ENCODE measurements at places on chromosomes 2 and 18.

DNA sequence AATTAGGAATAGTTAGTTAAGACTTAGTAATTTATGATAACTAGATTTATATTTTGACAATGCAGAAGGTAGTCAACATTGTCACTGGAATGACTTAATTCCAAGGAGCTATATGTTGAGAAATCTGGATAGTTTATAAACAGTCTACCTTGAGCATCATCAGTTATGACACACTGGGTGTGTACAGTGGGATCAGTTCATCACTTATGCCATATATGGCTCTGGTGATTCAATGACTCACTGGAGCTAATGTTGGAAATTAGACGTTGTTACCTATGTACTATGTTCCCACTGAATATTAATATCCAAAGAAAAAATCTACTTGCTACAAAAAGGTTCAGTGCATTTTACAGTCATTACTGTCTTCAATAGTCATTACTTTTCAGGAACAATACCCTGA is 34.0 kb upstream of the ITPRID2 start:
- DNase-seq = no peak

DNA sequence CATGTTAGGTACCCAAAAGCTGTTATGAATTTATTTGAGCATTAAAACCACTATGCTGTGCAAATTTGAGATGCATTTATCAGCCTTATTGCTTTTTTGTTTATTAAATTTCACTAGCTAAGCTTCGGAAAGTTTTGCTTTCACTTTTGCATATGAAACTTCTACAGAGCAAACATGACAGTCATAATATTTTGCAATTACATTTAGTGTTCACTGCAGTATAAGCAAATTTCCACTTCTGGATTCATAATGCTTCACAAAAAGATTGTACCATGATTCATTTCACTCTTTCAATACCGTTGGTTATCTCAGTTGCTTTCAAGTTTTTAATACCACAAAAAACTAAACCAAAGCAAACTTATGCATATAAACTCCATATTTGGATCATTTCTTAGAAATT is 228.7 kb upstream of the SLC8A1 start:
- DNase-seq = no peak

DNA sequence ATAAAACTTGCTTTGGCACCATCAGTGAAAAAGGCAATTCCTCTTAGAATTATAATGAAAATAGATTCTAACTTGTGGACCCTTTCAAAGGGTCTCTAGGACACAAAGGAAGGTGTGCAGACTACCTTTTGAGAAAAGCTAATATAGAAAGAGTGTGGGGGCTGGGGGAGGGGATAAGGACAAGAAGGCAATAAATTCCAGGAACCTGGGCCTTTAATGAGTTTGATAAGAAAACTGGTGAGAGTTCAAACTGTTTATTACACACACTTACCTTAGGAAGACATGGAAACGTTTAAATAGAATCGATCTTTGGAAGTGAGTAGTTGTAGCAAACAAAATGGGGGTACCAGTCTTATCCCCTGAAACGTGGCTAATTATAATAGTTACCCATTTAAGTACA is 39.6 kb upstream of the PGAP1 start:
- no peak for DNase-seq

DNA sequence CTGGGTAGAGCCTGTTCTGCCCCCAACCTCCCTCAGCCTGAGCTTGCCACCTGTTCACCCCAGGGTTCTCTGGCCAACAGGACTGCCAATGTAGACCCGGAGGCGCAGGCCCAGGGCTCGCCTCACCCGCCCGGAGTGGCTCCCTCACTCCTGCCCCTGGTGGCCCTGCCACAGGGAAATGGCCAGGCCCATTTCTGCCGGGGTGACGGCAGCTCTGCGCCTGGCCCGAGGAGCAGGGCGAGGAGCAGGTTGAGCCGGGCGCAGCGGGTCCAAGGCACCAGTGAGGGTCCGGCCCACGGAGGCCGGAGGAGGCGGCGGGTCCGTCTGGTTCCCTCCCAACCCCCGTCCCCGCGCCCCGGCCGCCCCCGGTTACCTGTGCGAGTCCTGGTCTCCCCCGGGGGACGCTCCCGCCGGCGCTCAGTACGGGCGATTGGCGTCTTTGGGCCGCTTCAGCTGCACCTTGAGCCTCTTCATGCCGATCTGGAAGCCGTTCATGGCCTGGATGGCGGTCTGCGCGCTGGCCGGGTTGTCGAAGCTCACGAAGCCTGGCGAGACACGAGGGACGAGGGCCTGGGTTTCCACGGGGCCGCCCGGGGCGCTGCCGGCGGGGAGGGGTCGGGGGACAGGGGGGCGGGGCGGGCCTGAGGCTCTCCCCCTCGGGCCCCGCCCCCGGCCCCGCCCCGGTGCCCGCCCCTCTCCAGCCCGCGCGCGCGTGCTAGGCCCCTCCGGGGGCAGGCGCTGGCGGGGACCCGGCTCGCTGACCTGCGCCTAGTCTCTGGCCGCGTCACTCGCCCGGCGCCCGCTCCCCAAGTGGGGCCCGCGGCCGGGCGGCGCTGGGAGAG is 312.0 kb downstream of the CELF4 start:
- no peak for DNase-seq

DNA sequence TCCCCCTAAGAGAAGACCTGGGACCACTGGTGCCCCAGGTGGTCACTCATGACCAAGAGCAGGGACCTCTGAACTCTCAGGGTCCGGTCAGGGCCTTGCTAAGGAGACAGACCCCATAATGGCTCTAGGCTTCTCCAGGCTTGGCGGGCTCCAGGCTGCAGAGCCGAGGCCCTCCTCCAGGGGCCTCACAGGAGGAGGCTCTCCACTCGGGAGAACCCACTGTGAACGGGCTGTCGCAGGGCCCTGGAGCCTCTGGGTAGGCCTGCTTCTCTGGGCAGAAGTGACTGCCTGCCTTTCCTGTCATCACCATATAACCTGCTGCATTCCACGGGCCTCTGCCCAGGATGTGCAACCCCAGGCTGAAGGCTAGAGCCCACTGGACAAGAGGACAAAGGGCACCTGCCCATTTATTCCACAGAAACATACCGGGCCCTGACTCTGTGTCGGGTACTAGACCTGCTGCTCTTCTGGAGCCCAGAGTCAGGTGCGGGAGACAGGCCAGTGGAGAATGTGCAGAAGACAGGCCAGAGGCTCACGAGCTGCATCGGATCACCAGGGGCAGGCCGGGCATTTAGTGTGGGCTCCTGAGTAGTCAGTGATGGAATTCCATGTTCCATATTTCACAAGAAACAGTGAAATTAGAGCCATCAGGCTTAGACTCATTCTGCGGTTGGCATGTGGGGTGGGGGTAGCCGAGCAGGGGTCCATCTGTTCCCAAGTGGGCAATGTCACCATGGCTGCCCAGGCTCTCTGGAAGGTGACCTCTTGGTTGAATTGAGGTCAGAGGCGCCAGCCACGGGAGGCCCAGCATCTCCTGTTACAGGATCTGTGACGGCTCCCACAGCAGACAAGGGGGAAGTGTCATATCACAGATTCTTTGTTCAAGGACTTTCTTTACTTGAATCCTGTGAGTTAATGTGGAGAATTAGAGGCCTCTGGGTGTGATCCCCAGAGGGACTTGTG is 220.8 kb downstream of the SH3RF3 start:
- no peak for DNase-seq

GRCh38 chr2:69985216-69985615 is 23.8 kb upstream of the ASPRV1 start:
- DNase-seq = no peak

DNA sequence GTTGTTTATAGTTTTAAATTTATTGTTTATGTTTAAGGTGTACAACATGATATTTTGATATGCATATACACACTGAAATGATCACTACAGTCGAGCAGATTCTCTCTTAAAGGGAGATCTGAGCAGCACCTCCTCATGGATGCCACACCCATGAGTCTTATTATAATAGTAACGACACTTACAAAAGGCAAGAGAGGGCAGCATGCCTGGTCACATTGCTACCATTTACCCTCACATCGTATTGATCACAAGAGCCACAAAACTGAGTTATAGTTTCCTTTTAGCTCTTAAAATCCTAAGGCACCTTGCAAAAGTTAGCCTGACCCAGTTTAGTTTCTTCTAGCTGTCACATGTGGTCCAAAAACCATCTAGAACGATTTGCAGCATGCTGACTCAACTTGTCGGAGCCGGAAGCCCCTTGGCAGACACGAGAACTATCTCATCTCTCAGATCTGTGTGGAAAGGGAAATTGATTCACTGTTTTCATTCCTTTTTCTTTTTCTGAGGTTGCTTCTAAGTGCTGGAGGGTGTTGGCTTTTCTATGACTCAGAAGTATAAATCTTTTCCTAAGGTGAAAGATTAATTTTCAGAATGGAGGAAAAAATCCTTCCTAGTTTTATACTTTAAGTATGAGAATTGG is 85.3 kb downstream of the CDC42EP3 start:
- peak; percentile 59 for DNase-seq

- DNase-seq = no peak
Measured at GRCh38 chr2:241551998-241552737, 6.4 kb upstream of the BOK start.

GRCh38 chr2:34229998-34230397 is 630.9 kb upstream of the FAM98A start:
- no peak for DNase-seq

- no peak for DNase-seq
Measured at GRCh38 chr2:196586511-196586991, 53.0 kb upstream of the CCDC150 start.

DNA sequence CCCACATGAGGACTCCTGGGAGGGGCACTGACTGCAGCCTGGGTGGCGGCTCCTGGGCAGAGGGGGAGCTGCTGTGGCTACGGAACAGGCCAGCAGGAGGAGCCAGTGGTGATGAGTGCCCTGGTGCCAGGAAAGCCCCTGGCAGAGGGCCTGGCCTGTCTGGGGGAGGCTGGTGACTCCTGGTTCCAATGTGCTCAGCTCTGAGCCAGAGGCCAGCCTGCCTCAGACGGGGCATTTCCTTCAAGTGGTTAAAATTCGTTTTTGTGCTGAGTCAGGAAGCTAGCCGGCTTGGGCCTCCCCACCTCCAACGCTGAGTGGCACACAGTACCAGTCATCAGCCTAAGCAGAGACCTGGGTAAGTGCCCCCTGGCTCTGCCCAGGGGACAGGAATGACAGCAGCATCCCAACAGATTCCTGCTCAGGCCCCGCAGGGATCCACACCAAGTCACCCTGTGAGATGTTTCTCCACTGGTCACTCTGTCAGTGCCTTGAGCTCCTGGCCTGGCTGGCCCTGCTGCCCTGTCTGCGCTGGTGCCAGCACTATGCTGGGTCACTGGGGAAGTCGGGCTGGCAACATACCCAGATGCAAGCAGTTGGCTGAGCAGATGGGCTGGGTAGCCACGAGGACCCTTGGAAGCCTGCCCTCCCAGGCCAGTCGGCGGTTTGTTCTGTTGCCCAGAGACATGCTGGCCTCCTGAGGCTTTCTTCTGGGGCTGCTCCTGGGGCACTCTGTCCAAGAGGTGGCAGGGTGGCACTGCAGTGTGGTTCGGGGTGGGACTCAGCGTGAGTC is 7.1 kb upstream of the KLF11 start:
- no peak for DNase-seq

- no peak for DNase-seq
Measured at GRCh38 chr2:85537600-85538506, 1.1 kb upstream of the MAT2A start.

GRCh38 chr2:191048073-191048472 is 34.1 kb upstream of the STAT1 start:
- DNase-seq = no peak

- DNase-seq = no peak
Measured at GRCh38 chr2:156562124-156562523, 125.9 kb downstream of the GPD2 start.

DNA sequence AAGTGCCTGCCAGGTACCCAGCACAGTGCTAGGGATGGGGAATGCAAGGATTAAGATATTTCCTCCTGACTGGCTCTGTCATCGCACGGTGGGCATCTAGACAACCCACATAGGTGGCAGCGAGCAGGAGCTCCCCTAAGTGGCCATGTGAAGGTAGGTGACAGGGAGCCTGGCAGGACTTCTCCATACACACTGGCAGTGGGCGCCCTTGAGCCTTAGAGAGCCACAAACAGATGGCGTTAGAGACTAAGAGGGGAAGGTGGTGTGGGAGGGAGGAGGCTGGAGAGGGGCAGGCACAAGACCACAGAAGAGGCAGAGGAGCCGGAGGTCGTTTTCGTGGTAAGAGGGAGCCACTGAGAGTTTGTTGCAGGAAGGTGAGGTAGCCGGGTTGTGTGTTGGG is 15.2 kb downstream of the PRELID3A start:
- no peak for DNase-seq

DNA sequence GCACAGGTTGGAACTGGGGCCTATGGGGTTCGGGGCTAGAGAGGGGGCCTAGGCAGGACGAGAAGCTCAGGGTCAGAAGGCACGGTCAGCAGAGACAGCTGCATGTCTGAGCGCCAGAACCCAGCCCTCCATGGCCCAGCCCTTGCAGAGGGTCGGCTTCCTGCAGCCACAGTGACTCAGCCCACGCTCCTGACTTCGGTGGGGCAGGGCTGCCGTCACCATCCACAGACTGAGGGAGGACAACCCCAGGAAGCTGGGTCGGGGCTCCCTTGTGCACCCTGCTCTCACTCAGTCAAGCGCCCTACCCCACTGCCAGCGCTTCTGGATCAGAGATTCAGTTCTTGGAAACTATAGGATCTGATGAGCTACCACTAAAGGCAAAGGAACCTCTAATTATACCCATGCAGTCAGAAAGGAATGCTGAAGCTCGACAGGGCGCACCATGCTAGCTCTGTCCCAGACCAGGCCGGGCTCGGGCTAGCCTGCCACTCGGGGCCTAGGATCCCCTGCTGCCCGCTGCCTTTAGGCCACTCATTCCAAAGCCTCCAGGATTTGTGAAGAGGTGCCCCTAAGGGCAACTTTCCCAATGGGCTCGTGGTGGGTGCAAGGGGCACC is 3.0 kb downstream of the ACTR1B start:
- no peak for DNase-seq

- no peak for DNase-seq
Measured at GRCh38 chr18:10458691-10459090, 4.3 kb downstream of the APCDD1 start.

GRCh38 chr2:74746480-74746879 is 87.4 kb upstream of the HK2 start:
- DNase-seq = no peak

- DNase-seq = no peak
Measured at GRCh38 chr18:69658103-69658502, 257.4 kb downstream of the DOK6 start.

- DNase-seq = no peak
Measured at GRCh38 chr2:795531-796041, 118.4 kb upstream of the TMEM18 start.

DNA sequence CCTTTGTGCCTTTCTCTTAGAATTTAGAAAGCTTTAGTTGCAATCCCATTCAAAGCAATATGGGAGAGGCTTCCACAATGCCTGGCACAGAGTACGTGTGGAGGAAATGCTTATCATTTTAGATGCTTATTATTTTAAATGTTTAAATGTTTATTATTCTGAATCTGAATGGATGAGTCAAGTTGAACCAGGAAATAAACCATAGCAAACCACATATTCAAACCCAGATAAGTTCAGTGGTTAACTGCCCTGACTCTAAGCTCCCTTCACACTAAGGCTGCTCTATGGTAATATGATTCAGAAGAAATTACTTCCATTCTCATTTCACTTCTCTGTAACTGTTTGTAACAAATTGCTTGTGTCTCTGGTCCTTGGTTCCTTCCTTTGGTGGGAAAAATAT is 5.2 kb upstream of the PPP4R1 start:
- DNase-seq = no peak
